ENCODE measurements at places on chromosomes 3 and 15. TPM values are rescaled to one million over a fixed set of nuclear protein-coding genes. Genes with fewer than 3 reads are reported as not detected.

The RBPMS2 gene
- not detected for total RNA-seq

The ISLR gene
- not detected for total RNA-seq

The C2CD4A gene
- total RNA-seq, result not detected

The UCN2 gene
- not detected for total RNA-seq

The APH1B gene
- 13.1 TPM for total RNA-seq

The NMNAT3 gene
- 0.80 TPM for total RNA-seq

The CHDH gene
- 12.1 TPM for total RNA-seq

The KPNA4 gene
- total RNA-seq, result 52.9 TPM

The METTL6 gene
- total RNA-seq, result 17.9 TPM

The LMAN1L gene
- 0.64 TPM for total RNA-seq

The AEN gene
- 53.4 TPM for total RNA-seq

The GOLGA8N gene
- total RNA-seq, result 23.0 TPM

The TM6SF1 gene
- 5.1 TPM for total RNA-seq

The B2M gene
- 6,268 TPM for total RNA-seq

The SNTN gene
- total RNA-seq, result not detected

The ITIH1 gene
- total RNA-seq, result not detected

The GP5 gene
- 1.0 TPM for total RNA-seq

The CX3CR1 gene
- total RNA-seq, result 2.1 TPM

The TRAT1 gene
- total RNA-seq, result 102 TPM

The PP2D1 gene
- total RNA-seq, result not detected

The TRIM42 gene
- not detected for total RNA-seq

The ARL14 gene
- not detected for total RNA-seq

The IL16 gene
- total RNA-seq, result 199 TPM

The FANCD2OS gene
- not detected for total RNA-seq

The IL5RA gene
- not detected for total RNA-seq

The EDC3 gene
- 43.4 TPM for total RNA-seq

The SLC12A8 gene
- total RNA-seq, result 0.18 TPM

The OIP5 gene
- 18.7 TPM for total RNA-seq

The SAXO2 gene
- 1.2 TPM for total RNA-seq

The VILL gene
- 20.2 TPM for total RNA-seq

The PPP1R14D gene
- total RNA-seq, result not detected
